Activated T-cell treated with anti-CD3 and anti-CD28 coated beads, Interleukin-2, amount 50 U/mL, for 72 hours (primary cell): ENCODE measurements at places on chromosomes 3 and 15.

GRCh38 chr15:22949074-22949547, 31.1 kb downstream of the CYFIP1 start:
- peak; percentile 27 for DNase-seq

DNA sequence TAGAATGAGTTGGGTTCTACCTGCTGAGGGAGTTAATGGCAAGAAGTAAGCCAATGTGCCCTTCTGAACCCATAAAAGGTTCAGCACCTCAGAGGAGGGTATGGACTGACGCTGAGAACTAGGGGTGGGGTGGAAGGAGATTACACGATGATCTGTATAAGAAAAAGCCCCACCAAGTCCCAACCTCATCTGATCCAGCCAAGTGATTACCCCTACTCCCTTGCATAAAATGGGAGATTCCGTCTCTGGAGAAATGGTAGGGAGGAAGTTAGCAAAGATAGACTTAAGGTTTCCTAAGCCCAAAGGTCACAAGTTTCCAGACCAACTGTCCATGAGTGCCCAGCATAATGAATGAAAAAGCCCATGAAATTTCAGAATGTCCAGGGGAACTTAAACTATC, 7.1 kb upstream of the DVL3 start:
- DNase-seq = no peak

- peak; percentile 13 for DNase-seq
Measured at GRCh38 chr3:187750513-187751123, 5.3 kb upstream of the BCL6 start.

GRCh38 chr3:51269466-51269865, 115.6 kb upstream of the MANF start:
- no peak for DNase-seq

GRCh38 chr3:130671545-130672312, 74.9 kb downstream of the PIK3R4 start:
- DNase-seq = no peak
